ENCODE measurements at places on chromosomes 6 and 20.

- DNase-seq, result no peak
Measured at GRCh38 chr20:36313476-36313875, 7.3 kb downstream of the DLGAP4 start.

- DNase-seq, result no peak
Measured at GRCh38 chr20:1368448-1369199, 24.2 kb downstream of the FKBP1A start.

DNA sequence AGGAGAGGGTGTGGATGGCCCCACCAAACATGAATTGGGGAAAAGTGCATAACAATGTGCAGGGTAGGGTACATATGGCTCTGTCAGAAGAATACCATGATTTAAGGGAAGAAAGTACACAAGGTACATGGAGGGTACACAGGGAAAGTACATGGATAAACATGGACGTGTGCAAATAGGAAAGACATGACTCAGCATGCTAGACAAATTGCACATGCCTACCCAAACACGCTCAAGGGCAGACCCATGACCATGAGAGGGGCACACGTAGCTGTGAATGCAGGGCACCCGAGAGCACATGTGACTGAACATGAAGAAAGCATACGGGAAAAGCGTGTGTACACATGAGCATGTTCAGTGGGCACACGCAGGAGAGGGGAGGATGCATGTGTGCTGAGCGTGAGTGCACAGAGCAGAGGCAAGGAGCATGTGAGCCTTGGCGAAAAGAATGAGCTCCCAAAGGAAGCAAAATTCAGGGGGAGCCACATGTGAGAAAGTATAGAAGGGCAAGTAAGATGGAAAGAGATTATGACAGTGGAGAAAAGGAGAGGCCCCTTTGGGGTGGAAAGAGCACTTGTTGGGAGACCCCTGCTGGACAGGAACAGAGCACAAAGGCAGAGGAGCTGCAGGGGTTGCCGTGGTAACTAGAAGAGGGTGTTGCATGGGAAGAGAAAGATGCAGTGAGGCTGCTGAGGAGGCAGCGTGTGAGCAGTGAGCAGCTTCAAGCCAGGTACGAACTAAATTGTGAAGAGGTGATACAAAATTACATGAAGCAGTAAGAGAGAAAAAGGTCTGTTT lies 17.8 kb downstream of the OR2H2 start:
- DNase-seq, result no peak

- DNase-seq, result no peak
Measured at GRCh38 chr6:168607272-168608112, 166.5 kb downstream of the SMOC2 start.

DNA sequence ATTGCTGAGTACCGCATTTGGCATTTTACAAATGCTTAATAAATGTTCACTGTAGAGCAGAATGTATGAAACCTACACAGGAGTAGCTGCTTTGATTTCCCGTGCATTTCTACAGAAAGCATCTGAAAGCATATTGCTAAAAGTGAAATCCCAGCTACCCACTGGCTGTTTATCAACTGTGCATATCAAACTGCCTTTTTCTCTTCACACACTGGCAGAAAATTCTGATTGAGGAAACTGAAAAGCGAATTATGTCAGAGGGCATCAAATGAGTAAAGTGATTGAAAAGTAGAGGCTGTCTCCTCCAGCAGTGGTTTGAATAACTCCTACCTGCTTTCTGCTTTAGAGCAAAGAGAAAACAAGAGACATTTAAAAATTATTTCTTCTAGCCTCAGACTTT lies 28.0 kb downstream of the STX11 start:
- DNase-seq, result no peak

Data from activated B cell treated with CpG ODN at 0.5 μM for 24 hours (primary cell).